NCI-H1417 treated with DMSO at 0.1 percent for 48 hours (cell line): ENCODE measurements at places on chromosomes 7 and 10.

DNA sequence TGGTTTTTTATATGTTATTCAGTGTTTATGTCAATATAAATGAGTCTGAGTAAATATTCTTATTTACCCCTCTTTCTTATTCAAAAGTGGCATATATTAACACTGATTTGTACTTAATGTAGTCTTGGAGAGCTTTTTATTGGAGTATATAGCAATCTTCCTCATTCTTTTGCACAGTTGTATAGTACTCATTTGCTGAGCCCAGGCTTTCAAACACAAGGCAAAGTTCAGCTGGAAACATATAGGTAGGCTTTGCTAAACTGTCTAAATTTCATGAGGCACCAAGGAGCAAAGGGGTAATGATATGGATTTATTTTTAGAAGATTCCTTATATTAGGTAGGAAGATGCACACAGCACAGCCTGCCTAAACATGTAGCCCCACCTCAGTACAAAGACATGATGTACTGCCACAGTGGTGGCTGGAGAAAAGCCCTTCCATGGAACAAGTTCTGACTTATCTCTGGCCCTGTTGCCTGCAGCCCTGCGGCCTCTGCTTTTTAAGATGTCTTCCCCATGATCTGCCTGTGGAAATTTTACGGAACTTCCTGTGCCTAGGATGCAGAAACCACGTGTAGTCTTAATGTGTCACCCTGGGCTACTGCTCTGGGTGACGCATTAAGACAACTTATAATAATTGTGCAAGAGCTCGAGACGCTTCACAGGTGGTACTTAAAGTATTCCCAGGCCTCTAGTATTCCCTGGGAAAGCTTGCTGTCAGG is 9.6 kb upstream of the PDCD4 start:
- no peak for DNase-seq

DNA sequence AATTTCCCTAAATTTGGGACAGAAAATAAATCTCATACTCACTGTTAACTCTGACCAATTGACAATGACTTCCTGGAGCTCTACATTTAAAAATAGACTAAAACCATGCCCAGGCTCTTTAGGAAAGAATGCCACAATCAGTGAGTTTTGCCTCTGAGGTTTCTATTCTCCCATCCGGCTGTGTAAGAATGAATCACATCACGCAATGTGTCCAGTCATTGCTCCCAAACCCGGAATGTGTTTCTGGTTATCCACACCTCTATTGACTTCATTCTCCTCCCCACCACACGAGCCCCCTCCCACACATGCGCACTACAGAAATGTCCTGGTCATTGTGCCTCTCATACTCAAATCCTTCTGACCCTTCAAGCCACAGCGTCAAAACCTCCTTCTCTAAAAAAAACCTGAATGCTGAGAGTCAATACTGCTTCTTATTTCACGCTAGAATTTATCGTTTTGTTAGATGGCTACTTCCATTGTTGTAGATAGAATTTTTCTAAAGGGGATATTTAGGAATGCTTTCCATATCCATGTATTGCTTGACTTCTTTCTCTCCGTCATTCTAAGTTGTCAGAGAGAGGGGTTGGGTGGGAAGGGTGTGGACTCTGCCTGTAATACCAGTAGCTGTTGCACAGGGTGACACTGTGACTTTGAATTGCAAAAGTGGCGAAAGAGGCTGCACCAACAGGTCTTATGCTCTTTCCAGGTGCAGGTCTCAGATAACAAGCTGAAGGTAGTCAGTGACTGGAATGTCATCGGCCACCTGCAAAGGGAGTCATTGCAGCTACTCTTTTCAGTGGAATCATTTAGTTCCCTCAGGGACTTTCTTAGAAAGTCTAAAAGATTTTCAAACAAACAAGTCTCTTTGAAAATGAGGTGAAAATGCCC is 356.6 kb downstream of the PAXIP1 start:
- no peak for DNase-seq

- no peak for DNase-seq
Observed at GRCh38 chr10:132061030-132061429, 4.7 kb upstream of the JAKMIP3 start.

GRCh38 chr7:151381348-151382078 is 28.3 kb downstream of the WDR86 start:
- DNase-seq, result no peak

DNA sequence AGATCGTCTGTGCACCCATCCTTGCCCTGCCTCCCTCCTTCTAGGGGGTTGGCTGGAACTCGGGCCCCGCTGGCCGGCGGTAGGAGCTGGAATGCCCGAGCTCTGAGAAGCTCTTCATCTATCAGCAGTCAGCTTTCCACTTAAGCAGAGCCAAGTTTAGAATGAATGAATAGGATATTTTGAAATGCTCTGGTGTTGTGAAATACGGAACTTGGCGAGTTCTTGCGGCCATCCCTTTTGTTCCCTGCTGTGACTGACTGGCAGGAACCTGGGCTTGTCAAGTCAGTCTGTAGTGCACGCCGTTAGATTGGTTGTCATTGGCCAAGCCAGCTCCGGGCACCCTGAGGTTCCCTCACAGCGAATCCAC is 33.3 kb downstream of the FOXK1 start:
- DNase-seq, result no peak

GRCh38 chr10:61860964-61861758 is 40.3 kb upstream of the ARID5B start:
- DNase-seq, result no peak

GRCh38 chr7:108328174-108328651 is 128.0 kb downstream of the NRCAM start:
- DNase-seq, result no peak

DNA sequence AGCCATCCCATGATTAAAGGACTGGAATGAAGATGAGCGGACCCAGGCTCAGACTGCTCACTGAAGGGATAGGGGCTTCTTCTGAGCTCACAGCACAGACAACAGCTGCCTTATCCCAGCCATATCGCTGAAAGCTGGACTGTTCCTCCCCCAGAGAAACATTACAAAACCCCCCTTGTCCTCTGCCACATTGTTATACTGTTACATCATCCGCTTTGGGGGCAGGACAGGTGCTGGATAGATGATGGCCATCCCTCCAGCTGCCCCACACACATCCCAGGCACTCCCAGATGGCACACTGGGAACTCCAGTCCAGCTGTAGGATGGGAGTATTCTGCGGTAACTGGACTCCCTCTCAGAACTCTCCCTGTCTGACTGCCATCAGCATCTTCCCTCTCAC is 58.7 kb upstream of the BTRC start:
- DNase-seq, result no peak

GRCh38 chr7:142867398-142868187 is 12.7 kb downstream of the EPHB6 start:
- DNase-seq, result no peak

- DNase-seq, result no peak
Observed at GRCh38 chr10:517241-517830, 172.1 kb downstream of the DIP2C start.

- DNase-seq, result no peak
Observed at GRCh38 chr7:120475994-120476393, 203.0 kb downstream of the KCND2 start.

DNA sequence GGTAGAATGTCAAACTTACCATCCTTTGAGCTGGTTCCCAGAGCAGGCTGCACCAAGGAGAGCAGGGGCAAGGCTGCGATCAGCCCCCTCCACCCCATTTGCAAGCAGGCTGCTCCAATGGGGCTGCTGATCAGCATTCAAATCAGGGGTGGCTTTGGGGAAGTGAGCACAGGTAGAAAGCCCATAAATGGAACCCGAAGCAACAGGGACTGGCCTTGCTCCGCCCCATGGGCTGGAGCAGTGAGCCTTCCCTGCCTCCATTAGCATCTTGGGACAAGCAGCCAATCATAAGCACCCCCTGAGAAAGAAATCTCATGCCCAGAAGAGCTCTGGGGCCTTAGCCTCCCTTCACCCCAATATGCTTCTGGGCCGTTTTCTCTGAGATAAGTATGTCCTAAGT is 4.0 kb upstream of the PKD1L1 start:
- no peak for DNase-seq
